Left ventricle myocardium inferior (tissue), 1 donor: ENCODE measurements at places on chromosomes 1 and 21.

- no peak for DNase-seq
Measured at GRCh38 chr1:181043025-181043888, 9.5 kb downstream of the MR1 start.

DNA sequence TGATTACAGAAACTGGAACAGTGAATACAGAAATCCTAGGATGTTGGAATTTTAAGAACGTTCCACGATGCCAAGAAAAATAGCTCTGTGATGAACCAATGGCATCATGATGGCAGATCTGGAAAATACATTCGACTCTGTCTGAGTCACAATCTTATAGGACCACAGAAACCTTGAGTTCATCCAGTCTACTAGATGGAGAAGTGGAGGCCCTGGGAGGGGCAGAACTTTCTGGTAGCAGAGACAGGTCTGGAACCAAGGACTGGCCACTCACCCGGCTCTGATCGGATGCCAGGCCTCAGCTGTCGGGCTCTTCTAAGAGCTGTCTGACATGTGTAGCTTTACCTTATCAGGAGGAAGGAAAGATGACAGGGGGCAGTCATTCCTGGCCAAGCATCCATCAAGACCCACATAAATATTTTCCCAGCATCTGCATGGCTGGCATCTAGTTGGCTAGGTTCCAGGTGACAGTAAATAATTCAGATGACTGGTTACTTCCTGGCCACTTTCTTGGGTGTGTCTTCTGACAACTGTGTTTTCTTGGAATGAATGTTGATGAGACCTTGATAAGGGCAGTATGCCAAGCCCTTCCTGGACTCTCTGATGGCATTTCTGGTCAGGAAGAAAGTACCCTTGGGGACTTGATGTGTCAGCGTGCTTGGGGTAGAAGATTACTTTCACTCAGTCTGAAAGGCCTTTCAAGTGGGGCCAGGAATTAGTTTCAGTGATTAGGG, 72.6 kb upstream of the TRABD2B start:
- DNase-seq, result no peak

GRCh38 chr21:36754241-36754898, 55.5 kb downstream of the SIM2 start:
- DNase-seq, result no peak

DNA sequence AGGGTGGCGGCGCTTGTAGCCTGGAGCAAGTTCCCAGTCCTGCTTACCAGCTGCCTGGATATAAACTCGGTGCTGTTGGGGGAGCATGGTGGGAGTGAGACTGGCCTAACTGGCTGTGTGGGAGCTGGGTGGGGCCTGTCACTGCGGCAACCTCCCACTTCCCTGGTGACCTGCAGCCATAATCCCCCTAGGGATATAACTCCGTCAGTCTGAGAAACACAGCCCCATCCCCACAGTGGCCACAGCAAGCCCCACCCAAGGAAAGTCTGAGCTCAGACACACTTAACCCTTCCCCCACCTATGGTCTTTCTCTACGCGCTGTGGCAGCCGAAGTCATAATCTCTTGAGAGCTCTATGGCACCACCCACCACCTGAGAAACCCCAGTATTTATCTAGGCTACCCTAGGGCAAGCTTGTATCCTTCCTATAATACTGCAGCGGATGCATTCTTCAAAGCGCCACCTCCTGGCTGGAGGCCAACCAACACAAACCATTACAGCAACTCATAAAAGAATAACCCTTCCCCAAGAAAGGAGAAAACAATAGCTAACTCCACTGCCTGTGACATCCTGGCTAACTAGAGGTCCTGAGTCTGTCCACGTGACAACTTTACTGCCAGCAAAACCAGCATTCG, 57.4 kb downstream of the ZNF648 start:
- peak; percentile 47 for DNase-seq

DNA sequence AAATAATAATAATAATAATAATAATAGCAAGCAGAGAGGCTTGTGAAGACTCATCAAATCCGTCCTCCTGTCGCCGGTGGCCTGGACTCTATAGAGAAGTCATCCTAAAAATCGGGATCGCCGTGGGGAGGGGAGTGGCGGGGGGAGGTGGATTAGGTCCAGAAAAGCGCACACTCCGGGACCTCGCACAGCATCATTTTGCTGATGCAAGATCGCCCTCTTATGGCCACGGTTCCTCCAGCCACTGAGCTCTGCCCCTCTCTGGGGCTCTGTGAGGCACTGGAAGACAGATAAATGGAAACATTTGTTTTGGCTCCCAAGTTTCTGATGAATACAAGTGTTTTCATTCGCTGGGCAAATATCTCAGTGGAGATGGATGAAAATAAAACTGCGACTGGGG, 612.0 kb downstream of the MATN1 start:
- DNase-seq, result peak; percentile 27

GRCh38 chr1:18466676-18467075, 14.1 kb upstream of the KLHDC7A start:
- no peak for DNase-seq

DNA sequence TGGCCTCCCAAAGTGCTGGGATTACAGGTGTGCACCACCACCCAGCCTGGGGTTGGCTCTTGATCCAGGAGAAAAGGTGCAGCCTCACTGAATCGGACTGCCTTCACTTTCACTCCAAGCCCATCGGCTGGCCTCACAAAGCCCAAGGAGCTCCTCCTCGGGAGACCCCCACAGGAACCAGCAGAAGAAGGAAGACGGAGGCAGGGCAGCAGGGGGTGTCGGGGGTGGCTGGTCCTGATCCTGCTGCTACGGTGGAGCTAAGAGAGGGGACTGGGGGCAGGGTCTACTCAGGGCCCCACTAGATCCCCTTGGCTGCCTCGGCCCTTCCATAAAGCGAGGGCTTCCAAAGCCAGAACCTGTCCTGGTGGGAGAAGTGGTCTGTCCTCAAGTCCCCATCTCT, 93.9 kb downstream of the STUM start:
- DNase-seq, result no peak

DNA sequence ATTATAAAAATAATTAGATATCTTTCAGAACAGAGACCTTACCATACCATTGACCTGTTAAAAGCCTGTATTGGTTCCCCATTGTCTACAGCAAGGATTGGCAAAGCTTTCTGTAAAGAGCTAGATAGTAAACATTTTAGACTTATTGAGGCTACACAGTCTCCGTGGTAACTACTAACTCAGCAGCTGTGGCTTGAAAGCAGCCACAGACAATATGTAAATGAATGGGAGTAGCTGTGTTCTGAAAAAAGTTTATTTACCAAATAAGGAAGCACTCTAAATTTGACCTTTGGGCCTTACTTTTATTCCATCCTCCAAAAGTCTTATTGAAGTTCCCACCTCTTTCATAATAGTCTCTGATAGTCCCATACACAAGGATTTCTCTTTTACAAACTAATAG, 39.7 kb downstream of the NUP210L start:
- no peak for DNase-seq

- no peak for DNase-seq
Measured at GRCh38 chr1:209364716-209365115, 218.8 kb upstream of the CAMK1G start.

DNA sequence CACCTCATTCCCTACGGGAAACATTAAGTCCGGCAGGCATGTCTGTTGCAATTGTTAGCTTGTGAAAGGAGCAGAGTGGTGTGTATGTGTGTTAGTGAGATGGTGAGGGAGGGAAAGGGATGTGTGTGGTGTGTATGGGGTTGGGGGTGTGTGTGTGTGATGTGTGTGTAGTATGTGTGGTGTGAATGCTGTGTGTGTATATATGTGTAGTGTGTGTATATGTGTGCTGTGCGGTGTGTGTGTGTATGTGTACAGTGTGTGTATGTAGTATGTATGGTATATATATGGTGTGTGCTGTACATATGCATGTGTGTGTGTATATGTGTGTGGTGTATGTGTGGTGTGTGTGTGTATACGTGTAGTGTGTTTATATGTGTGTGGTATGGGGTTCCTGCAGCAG, 20.8 kb upstream of the BLACAT1 start:
- DNase-seq, result no peak

DNA sequence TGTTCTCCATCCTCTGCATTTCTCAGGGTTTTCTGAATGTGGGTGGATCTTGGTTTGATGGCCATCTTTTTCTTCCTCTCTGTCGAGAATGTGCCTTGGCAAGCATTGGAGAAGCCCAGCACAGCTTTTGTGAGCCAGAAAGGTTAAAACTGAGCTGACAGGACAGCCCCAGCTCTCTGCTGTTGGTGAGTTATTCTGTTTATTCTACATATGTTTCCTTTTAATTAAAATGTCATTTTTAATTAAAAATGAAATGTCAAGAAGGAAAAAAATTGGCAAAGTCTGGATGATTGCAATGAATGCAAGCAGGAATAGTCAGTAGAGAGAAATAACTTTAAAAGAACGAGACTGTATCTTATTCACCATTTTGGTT, 325.8 kb downstream of the PTBP2 start:
- DNase-seq, result no peak

GRCh38 chr1:234900595-234900994, 228.0 kb downstream of the TOMM20 start:
- no peak for DNase-seq

DNA sequence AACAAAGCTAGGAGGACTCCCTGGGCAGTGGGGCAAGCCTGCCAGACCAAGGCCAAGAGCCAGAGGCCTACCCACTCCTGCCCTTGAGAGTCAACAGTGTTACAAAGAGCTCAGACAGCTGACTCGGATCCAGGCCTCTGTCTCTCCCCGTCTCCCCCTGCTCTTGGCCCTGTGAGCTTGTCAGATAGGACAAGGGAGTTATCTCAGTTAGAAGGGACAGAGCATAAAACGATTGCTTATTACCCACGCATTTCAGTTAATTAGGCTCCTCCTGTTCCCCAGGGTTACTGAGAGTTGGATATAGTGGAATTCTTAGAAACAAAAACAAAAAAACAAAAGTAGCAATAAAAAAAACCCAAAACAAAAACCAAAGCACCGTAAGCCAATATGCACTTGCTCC, 1.3 kb downstream of the SLC41A1 start:
- DNase-seq, result peak; percentile 70

DNA sequence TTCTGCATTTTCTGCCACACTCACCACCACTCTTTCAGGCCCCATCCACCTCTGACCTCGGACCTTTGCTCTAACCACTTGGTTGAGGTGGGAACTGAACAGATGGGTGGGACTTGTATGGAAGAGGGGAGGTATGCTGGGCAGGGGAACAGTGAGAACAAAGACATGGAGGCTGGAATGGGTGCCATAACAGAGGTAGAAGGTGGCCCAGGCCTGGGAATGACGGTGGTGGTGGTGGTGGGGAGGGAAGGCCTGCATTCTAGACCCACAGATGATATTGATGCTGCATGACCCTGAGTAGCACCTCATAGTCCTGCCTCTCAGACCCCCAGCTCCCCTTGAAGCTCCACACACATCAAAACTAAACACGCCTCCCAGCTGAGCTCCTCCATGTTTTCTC, 5.2 kb upstream of the CSF3R start:
- no peak for DNase-seq

- no peak for DNase-seq
Measured at GRCh38 chr1:46544561-46545240, 6.7 kb downstream of the KNCN start.

GRCh38 chr1:71015745-71016144, 31.9 kb downstream of the PTGER3 start:
- no peak for DNase-seq

GRCh38 chr1:248165186-248165585, 9.4 kb upstream of the OR2M2 start:
- no peak for DNase-seq

GRCh38 chr1:212643877-212644276, 35.3 kb downstream of the ATF3 start:
- DNase-seq, result no peak

GRCh38 chr1:89962742-89963075, 32.2 kb upstream of the ZNF326 start:
- DNase-seq, result no peak

DNA sequence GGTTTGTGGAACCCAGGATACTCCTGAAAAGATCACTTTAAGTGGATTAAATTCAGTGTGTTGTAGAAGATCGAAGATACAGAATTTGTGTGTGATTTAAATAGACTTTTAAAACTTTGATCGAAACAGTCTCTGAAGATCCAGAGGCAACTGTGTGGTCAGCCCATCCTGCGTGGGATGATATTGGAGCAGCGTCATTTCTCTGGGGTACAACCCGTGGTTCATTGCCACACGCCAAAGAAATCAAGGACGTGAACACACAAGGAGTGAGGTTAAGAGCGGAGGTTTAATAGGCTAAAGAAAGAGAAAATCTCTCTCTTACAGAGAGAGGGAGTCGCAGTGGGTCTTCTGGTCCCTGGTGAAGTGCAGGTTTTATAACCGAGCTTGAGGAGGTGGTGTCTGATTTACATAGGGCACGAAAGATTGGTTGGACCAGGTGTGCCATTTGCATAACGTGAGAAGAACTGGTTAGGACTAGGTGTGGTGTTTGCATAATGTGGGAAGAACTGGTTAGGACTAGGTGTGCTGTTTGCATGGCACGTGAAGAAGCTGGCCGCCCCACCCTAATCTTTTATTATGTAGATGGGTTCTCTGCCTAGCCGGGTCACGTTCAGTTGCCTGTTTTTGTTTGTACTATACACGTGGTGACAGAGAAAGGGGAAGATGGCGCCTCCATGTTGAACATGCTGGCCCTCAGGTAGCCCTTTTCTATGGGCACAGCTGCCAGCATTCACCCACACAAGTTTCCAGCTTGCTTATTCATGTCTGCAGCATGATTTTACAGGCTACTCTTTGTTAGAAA, 82.3 kb downstream of the ADSS2 start:
- DNase-seq, result no peak

DNA sequence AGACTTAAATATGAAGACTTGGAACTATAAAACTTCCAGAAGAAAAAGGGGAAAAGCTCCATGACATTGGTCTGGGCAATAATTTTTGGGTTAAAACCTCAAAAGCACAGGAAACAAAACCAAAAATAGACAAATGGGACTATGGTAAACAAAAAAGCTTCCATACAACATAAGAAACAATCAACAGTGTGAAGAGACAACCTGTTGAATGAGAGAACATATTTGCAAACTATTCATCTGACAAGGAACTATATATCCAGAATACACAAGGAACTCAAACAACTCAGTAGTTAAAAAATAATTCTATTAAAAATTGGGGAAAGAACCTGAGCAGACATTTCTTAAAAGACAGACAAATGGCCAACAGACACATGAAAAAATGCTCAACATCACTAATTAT, 192.7 kb upstream of the ZNHIT6 start:
- no peak for DNase-seq

GRCh38 chr1:23791516-23792047, 637 bp downstream of the LYPLA2 start:
- peak; percentile 20 for DNase-seq

DNA sequence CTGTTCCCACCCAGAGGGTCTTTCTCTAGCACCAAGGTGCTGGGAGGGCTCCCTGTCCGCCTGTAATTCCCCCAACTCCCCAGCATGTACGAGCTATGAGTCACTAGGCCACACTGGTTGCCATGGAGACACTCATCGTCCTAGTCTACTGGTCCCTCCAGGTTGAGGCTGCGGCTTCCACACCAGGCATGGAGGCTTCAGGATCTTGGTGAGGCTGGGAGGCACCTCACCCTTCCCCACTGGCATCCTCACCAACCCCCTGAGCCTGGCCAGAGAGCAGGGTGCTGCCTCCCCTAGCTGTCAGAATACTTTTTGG, 75.6 kb upstream of the KAZN start:
- peak; percentile 33 for DNase-seq

- no peak for DNase-seq
Measured at GRCh38 chr1:16139473-16139962, 16.4 kb downstream of the EPHA2 start.
